Activated CD4-positive, alpha-beta T cell treated with anti-CD3 and anti-CD28 coated beads, Interleukin-2, amount 10 ng/mL, durations not matched to agents 7 days and 5 days (primary cell): ENCODE measurements at places on chromosomes 5 and 9. TPM values are rescaled to one million over a fixed set of nuclear protein-coding genes. Genes with fewer than 3 reads are reported as not detected.

The PALM2AKAP2 gene
- total RNA-seq, result 0.19 TPM

The PRELID2 gene
- total RNA-seq, result 1.8 TPM

The OBP2B gene
- total RNA-seq, result not detected

The SLC34A1 gene
- total RNA-seq, result 0.12 TPM

The HSD17B3 gene
- total RNA-seq, result 0.25 TPM

The CLK4 gene
- total RNA-seq, result 34.3 TPM

The CCDC192 gene
- not detected for total RNA-seq

The F2R gene
- total RNA-seq, result 5.9 TPM

The NPR3 gene
- total RNA-seq, result not detected

The FAM78A gene
- 118 TPM for total RNA-seq

GRCh38 chr5:170484847-170485615 lies 18.8 kb upstream of the KCNIP1 start:
- DNase-seq, result no peak

DNA sequence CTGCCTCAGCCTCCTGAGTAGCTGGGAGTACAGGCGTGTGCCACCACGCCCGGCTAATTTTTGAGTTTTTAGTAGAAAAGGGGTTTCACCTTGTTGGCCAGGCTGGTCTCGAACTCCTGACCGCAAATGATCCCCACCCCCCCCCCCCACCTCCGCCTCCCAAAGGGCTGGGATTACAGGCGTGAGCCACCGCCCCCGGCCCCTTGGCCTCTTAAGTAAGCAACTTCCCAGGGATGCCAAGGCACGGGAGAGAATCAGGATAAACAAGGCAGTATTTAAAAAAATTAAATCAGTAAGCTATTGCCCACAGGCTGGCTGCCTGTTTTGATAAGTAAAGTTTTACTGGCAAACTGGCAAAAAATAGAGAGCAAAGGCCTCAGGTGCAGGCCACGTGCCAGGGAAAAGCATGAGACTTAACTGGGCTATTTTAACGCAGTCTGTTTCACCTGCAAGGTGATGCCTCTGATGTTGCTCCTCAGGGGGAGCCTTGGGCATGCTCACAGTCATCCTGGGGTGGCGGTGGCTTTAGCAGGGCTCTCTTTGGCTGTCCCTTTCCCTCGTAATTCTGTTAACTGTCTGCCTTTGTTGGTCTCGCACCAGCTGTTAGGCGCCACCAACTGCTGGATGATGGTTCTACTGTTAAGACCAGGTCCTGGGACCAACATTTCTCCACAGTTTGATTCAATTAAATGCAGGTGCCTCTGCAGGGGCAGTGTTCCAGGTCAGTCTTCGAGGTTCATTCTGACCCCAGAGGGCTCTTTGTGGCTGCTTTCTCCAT lies 19.4 kb upstream of the RNF130 start:
- no peak for DNase-seq

DNA sequence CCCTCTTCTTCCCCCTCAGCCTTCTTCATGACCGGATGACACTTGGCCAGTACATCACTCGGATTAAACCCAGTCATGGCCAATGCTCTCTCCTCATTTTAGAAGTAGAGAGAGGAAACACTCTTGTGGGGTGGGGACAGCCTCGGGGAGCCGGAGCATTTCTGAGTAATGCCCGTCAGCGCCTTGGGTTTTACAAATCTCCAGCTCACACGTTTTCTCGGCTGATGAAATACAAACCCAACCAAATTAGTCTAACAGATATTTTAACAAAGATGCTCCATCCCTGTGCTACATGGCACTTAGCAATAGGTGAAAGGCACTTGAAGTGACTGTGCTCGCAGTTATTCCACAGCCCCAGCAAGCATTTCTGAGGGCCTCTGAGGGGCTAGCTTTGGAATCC lies 51.7 kb downstream of the ZNF366 start:
- DNase-seq, result no peak

- DNase-seq, result no peak
These were observed 22.4 kb upstream of the GTF3C5 start for GRCh38 chr9:133008406-133008805.

GRCh38 chr9:88706193-88707113 lies 171.5 kb downstream of the NXNL2 start:
- no peak for DNase-seq

DNA sequence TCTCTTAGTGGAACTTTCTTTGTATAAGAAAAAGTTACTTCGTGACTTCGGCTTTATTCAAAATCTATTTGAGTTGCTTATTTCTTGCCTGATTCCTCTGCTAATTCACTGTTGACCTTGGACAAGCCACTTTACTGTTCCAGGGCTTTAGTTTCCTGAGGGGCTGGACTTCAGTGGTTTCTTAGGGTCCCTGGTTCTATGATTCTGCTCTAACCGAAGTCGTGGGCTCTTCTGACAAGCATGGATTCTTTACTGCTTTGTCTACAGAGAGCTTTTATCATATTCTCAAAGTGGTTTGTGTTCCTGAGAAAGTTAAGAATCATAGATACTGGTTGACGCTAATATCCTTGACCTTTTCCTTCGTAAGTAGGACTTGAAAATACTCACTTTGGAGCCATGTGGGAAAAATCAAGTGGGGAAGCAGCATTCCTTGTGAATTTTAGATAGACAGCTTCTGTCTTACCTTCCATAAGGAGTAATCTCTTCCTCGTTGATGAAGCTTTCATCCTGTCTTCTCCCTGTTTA lies 21.1 kb downstream of the EXOSC2 start:
- DNase-seq, result no peak

GRCh38 chr9:130328349-130328801 lies 62.8 kb downstream of the HMCN2 start:
- DNase-seq, result no peak

- DNase-seq, result no peak
These were observed 1.6 kb downstream of the ENTPD2 start for GRCh38 chr9:137052293-137052692.

- DNase-seq, result no peak
These were observed 284.7 kb downstream of the FANCC start for GRCh38 chr9:95032580-95033341.

DNA sequence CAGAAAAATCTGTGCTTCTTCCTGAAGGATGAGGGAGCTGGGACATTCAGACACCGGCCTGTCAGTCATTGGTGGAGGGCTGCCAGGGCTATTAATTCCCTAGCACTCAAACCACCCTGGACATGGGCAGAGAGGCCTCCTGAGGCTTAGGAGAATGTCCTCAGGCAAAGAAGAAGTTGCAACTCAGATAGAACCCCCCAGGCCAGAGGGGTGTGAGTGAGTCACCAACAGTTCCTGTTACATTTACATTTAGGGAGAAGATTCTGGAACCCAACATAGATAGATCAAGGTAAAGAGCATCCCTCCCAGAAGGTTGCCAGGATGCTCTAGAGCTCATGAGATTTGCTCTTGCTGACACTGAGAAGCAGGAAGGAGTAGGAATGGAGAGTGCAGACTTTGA lies 29.2 kb upstream of the SYK start:
- DNase-seq, result no peak

DNA sequence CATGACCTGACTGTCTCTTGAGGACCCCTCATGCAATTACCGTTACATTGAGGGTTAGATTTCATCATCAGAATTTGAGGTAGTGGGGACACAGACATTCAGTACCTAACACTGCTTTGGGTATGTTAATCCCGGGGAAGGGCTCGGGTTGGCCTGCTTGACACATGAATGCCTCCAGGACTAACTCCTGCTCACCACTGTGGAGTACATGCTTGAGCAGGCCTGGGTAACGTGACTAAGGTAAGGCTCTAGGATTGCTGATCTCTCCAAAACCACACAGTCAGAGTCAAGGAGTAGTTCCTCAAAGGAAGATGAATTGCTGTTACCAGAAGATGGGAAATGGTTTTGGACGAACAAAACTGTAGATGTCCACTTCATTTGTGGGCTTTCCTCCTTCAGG lies 376.3 kb upstream of the ZNF462 start:
- DNase-seq, result no peak

- no peak for DNase-seq
These were observed 143.4 kb downstream of the HINT1 start for GRCh38 chr5:131021646-131022045.

GRCh38 chr5:75933489-75933888 lies 149.7 kb upstream of the SV2C start:
- no peak for DNase-seq

DNA sequence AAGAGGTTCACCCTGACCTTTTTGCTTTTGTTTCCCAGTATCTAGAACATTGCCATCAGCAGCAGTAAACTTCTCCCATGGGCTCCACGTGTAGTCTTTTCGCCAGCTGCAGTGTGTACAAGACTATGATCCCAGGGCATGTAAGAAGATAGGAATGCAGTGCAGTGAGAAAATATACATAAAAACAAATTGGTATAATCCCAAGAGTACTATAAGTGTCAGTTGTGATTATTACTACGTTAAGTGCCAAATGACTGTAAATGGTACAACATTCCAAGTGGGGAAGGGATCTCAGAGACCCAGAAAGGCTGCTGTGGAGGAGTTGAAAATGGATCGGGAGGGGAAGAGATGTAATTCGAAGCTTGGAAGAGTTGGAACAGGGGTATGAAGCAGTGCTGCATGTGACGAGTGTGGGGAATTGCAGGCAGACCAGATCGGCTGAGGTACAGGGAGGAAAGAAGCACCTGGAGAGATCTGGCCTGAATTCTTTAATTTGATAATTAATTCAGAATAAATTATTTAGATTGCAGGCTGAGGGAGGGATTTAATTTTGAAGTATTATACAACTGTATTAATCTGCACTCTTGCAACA lies 95.1 kb downstream of the FBXL7 start:
- no peak for DNase-seq

DNA sequence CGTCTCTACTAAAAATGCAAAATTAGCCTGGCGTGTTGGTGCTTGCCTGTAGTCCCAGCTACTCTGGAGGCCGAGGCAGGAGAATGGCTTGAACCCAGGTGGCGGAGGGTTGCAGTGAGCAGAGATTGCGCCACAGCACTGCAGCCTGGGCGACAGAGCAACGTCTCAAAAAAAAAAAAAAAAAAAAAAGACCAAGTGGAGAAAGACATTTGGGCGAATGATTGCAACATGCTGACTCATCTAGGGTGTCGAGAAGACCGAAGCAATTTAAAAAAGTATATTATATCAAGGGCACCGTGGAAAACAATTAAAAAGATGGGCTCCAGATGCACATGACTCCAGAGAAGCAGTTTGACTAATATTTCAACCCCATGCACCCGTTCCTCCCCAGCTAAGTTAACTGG lies 9.2 kb downstream of the KLF4 start:
- DNase-seq, result no peak

DNA sequence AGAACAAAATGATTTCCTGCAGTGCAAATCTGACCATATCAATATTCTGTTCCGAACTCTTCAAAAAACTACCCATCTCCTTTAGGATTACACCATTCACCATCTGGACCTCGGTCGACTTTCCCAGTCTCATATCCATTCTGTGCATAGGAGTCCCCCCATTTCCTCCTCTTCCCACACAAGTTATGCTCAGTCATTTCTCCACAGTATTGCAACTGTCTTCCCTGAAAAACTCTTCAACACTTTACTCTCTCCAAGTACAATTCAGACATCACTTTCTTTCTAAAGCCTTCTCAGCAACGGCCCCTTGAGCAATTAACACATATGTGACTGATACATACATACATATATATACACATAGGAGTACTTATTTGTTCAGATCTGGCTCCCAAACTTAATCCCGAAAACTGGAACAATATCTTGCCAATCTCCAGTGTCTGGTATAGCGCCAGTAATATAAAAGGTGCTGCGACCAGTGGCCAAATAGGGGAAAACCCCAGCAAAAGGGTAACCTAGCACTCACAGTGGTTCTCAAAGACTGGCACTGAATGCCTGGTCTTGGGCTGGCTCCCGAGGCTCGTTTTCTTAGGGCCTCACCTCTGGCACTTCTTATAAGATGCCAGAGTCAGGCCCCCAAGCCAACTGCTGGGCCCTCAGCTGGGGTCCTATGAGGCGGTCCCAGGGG lies 629 bp downstream of the ZBTB26 start:
- DNase-seq, result no peak

GRCh38 chr5:107968406-107968843 lies 297.7 kb upstream of the EFNA5 start:
- DNase-seq, result no peak
